NCI-H524 (cell line): ENCODE measurements at places on chromosomes 12 and 14.
A peak's percentile ranks its signal among the peaks of the same experiment; 100 is the strongest.

DNA sequence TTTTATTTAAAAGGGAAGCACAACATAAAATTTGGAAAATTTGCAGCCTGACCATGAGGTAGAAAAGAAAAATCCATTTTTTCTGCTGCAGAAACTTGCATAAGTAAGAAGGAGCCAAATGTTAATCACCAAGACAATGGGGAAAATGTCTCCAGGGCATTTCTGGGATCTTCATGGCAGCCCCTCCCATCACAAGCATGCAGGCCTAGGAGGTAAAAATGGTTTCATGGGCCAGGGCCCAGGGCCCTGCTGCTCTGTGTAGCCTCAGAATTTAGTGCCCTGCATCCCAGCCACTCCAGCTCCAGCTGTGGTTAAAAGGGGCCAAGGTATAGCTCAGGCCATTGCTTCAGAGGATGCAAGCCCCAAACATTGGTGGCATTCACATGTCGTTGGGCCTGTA is 735.6 kb downstream of the GALC start:
- no peak for DNase-seq

GRCh38 chr12:8899830-8900229 is 14.5 kb upstream of the PHC1 start:
- no peak for DNase-seq

GRCh38 chr12:1919763-1920162 is 1.3 kb upstream of the CACNA2D4 start:
- DNase-seq: no peak

DNA sequence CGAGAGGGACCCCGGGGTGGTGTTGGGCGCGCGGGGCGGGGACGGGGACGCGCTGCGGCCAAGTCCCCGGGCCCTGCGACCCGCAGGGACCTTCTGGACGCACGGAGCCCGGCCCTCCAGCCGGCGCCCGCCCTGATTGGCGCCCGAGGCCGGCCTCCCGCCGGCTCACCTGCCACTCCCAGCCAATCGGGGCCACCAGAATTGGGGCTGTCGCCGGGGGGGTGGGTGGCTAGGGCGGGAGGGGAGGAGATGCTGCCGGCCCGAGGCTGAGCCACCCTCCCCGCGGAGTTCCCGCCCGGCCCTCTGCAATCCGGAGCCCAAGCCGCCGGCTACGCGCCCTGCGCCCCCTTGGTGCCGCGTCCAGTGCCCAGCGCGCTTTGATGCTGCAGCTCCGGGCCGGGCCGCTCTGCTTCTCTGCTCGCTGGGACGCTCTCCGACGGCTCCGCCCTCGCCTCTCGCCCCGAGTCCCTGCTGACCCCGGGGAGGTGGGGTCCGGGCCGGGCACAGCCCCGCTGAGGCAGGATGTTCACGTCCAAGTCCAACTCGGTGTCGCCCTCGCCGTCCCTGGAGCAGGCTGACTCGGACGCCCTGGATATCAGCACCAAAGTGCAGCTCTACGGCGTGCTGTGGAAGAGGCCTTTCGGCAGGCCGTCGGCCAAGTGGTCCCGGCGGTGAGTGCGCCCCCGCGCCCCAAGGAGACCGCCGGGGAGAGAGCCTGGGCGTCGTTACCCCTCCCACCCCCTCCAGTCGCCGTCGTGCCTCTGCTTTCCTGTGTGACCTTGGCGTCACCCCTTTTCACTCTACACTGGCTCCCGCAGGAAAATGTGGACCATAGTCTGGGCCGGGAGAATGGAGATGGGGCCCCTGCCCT is at the start of gene PLEKHD1:
Gene PLEKHD1 (plus strand): TSS at position 285 of the 871 bp plus-strand sequence. CDS start 238 bp downstream, at position 523.
- peak; percentile 52 for DNase-seq

GRCh38 chr14:71467361-71467811 is 464.8 kb upstream of the RGS6 start:
- no peak for DNase-seq

DNA sequence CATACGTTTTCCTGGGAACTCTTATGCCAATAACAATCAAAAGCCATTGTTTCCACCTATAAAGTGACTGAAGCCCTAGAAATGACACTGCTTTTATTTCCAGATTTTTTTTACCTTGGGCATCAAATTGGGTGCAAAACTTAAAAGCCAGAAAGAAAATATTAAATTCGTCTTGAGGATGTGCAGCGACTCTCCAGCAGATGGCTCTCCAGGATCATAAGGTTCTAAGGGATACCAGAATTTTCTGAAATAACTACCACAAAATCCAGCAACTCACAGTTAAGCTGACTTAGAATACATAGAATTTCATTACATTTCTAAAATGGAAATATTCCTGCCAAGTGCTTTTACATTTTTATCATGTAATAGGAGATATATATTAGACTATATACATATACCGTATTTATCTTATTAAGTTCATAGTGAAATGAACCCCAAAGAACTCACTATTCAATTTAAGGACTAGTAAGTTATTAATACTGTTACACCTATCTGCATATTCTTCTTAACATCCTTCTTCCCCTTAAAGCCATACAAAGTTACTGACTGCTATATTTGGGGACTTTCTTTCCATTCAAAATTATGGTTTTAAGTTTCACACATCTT is 44.0 kb downstream of the ARMH4 start:
- peak; percentile 75 for DNase-seq
